ENCODE measurements at places on chromosomes 12 and 14.

DNA sequence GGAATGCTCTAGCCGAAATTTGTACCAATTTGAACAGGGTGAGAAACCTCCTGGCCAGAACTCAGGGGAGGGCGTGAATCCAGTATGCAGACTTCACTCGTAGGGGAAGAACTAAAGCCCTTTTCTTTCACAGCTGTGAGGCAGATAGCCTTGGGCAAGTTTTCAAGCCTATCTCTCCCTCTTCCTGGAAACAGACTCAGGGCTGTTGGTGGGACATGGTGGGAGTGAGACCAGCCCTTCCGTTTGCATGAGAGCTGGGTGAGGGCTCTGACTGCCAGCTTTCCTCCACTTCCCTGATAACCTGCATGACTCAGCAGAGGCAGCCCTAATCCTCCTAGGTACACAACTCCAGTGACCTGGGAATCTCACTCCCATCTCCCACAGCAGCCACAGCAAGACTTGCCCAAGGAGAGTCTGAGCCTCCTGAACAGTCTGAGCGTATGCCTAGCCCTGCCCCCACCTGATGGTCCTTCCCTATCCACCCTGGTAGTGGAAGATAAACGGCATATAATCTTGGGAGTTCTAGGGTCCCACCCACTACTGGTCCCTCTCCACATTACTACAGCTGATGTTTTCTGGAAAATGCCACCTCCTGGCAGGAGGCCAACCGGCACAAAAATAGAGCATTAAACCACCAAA lies 170.1 kb upstream of the AMIGO2 start:
- DNase-seq: no peak

DNA sequence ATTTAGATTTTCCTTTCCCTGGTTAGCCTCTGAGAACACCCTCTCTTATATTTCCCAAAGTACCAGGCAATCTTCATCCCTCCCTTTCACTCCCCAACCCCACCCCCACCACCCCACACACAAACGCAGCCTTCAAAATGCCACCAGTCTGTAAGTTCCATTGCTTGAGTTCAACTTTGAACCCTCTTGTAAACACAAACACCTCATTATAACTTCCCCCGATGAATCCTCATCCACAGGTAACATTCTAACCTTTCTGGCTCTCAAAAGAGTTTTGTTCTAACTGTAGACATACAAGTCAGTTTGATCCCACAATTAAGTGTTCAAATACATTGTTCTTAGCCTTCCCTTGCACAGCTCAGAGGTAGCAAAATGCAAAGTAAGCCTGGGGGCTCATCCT lies 199.4 kb upstream of the FOXN3 start:
- no peak for DNase-seq

- DNase-seq: no peak
Measured at GRCh38 chr14:23078692-23079116, 16.2 kb downstream of the ACIN1 start.

DNA sequence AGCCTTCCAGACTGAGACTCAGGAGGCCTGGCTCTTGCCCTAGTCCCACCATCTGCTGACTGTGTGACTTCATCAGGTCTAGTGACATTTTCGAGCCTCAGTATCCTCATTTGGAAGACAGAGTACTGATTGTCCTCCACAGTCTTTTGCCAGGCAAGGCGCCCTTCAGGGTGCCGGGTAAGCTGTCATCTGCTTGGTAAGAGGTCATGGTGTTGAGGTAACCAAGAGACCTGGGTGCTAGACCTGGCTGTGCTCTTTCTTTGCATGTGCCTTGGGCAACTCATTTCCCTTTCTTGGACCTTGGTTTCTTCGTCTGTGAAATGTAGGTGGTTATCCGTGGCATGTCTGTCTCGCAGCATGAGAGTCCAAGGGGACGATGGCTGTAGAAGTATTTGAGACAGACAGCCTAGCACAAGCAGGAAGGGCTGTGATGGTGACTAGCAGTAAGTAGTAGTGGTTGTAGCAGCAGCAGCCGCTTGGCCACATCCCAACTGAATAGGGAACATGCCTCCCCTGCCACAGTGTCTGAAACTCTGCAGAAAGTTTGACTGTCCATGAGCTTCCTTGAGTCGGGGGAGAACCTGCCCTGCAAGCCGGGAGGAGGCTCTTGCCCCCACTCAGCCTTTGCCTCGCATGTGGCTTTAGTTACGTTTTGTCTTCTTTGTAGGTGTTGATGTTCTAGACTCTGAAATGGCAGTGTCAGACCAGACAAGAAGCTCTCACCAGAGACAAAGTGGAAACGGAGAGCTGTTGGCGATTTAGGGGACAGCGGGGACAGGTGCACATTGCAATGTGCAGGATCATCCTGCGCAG lies 40.3 kb downstream of the EVL start:
- no peak for DNase-seq

DNA sequence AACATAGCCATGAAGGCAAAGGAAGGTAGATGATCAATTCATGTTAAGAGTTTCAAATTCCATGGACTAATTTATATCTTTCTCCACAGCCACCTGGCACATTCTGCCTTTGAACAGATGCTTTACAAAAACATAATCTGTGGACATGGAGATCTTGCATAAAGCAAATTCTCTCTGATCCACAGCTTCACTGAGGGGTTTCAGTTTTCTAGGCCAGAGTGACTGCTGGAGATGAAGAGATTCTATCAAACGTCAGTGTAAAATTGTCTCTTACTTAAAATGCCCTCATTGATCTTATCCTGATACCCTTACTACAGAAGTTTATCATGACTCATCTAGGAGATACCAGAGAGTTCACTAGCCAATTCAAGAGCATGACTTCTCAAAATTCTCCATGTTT lies 291.6 kb downstream of the DAD1 start:
- no peak for DNase-seq
